ENCODE measurements at places on chromosomes 3 and 15.

GRCh38 chr3:25448750-25449692 lies 21.0 kb downstream of the RARB start:
- DNase-seq = no peak

DNA sequence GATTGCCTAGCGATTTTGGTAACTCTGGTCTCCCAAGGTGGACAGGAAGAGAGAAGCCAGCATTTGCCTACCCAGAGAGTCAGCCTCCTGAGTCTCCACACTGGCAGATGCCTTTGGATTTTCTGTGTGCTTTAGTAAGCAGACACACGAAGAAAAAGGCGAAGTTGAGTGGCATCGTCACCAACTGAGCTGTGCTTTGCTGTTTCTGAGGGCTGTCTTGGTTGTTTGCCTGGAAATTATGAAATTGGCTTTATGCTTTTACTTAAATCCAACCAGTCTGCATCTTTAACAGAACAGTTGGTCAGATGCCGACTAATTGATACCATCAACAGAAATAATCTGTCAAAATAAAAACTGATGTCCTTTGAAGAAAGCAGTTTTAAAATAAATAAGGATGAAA lies 56.0 kb downstream of the CACNA2D3 start:
- no peak for DNase-seq

DNA sequence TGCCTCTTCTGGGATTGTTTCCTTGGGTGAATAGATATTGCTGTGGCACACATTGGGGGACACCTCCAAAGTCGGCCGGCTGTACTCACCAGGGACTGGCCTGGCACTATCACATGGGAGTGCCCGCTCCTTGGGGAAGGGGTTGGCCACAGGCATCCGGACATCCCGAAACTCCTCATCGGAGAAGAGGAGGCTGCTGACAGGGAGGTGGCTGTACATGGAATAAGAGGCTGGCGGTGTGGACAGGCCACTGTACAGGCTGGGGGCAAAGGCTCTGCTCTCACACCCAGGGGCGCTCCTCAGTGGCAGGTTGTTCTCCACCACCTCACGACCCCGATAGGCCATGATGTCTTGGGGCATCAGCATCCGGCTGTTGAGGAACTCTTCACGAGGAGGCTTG lies 15.7 kb downstream of the BCL6 start:
- DNase-seq = no peak

GRCh38 chr15:40914486-40914885 lies 14.7 kb upstream of the DLL4 start:
- DNase-seq = no peak

- DNase-seq = no peak
Observed at GRCh38 chr3:101932326-101933068, 83.2 kb downstream of the NFKBIZ start.

GRCh38 chr15:38263996-38264395 lies 11.4 kb downstream of the SPRED1 start:
- DNase-seq = no peak

DNA sequence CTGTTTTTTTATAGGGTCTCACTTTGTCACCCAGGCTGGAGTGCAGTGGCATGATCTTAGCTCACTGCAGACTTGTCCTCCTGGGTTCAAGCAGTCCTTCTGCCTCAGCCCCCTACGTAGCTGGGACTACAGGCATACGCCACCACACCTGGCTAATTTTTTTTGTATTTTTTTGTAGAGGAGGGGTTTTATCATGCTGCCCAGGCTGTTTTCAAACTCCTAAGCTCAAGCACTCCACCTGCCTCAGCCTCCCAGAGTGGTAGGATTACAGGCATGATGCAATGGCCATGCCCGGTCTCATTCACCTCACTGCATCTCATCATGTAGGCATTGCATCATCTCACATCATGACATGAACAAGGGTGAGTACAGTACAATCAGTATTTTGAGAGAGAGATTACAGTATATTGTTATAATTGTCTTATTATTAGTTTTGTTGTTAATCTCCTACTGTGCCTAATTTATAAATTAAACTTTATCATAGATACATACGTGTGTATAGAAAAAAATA lies 74.3 kb upstream of the EOMES start:
- no peak for DNase-seq

- no peak for DNase-seq
Observed at GRCh38 chr3:70824773-70825172, 512.3 kb upstream of the MDFIC2 start.

- DNase-seq = no peak
Observed at GRCh38 chr3:16545413-16546185, 32.1 kb upstream of the RFTN1 start.

- no peak for DNase-seq
Observed at GRCh38 chr3:190345027-190345821, 23.0 kb upstream of the CLDN1 start.

DNA sequence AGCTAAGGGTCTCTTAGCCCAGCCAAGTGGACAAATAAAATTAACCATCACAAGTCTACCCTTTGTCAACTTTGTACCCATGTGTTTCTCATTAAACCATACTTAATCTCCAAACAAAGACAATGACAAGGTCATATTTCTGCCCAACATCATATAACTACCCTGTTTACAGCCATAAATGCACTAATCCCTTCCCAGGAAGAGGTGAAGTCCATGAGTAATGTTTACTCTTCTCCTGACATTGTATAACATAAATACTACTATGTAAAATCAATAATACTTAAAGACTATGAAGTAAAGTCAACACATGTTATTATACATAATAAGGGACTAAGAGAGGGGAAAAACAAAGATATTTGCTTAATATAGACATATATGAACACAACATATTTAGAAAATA lies 38.5 kb upstream of the FAN1 start:
- DNase-seq = no peak

- no peak for DNase-seq
Observed at GRCh38 chr15:70212963-70213315, 115.2 kb upstream of the TLE3 start.

GRCh38 chr3:112056451-112056929 lies 22.0 kb downstream of the TMPRSS7 start:
- DNase-seq = no peak

DNA sequence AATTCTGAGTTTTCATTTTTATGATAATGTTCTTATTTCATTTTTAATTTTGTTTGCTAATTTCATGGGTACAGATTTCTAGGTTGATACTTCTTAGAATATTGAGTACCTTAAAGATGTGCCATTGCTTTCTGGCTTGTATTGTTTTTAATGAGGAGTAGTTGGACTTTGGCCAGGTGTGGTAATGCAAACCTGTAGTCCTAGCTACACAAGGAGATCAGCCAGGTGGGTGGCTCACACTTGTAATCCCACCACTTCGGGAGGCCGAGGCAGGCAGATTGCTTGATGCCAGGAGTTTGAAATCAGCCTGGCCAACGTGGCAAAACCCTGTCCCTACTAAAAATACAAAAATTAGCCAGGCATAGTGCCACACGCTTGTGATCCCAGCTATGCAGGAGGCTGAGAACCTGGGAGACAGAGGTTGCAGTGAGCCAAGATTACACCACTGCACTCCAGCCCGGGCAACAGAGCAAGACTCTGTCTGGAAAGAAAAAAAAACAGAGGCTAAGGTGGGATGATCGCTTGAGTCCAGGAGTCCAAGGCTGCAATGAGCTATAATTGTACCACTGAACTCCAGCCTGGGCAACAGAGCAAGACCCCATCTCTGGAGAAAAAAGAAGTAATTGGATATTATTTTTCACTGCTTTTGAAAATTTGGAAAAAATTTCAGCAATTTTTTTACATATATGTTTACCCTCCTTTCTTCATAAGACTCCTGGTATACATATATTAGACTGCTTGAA lies 198.0 kb downstream of the ALCAM start:
- no peak for DNase-seq

- no peak for DNase-seq
Observed at GRCh38 chr15:27656296-27656987, 442.7 kb downstream of the OCA2 start.

DNA sequence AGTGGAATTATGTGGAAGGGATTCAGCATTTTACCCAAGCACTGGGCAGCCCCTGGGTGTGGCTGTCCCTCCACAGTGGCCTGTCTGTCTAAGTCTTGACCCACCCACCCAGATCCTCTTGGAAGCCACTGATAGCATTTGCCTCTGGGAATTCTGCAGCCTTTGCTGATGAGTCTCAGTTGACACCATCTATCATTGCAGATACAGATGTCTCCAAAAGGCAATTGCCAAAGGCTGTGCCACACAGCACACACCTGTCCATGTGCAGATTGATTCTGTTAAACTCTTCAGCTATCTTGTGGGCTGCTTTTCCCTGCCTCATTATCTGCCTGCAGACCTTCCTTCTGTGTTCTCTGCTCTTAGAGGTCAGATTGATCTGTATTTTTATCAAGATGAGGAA lies 18.1 kb downstream of the CX3CR1 start:
- no peak for DNase-seq

GRCh38 chr3:12442654-12443501 lies 41.4 kb upstream of the TSEN2 start:
- DNase-seq = no peak

DNA sequence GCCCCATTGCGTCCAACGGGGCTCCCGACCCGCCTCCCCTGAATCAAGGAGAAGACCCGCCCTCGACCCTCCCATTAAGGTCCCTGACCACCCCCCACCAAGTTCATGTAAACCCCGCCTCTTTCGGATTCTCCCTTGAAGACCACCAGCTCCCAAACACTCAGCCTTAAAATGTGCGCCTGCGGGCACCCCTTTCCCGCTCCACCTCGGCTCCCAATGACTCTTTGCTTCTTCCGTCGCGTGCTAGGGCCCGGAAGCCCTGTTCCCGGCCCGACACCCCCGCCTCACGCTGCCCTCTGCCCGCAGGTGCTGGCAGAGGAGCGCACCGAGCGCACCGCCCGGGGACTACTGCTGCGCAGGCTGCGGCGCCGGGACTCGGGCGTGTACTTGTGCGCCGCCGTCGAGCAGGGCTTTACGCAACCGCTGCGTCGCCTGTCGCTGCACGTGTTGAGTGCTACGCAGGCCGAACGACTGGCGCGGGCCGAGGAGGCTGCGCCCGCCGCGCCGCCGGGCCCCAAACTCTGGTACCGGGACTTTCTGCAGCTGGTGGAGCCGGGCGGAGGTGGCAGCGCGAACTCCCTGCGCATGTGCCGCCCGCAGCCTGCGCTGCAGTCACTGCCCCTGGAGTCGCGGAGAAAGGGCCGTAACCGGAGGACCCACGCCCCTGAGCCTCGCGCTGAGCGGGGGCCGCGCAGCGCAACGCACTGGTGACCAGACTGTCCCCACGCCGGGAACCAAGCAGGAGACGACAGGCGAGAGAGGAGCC lies 2.7 kb upstream of the LSMEM2 start:
- DNase-seq = no peak

- DNase-seq = no peak
Observed at GRCh38 chr15:92670621-92671020, 15.0 kb upstream of the FAM174B start.

GRCh38 chr3:111907151-111907550 lies 48.1 kb downstream of the PHLDB2 start:
- no peak for DNase-seq

- peak; percentile 72 for DNase-seq
Observed at GRCh38 chr3:195895861-195896360, 12.4 kb downstream of the TNK2 start.

DNA sequence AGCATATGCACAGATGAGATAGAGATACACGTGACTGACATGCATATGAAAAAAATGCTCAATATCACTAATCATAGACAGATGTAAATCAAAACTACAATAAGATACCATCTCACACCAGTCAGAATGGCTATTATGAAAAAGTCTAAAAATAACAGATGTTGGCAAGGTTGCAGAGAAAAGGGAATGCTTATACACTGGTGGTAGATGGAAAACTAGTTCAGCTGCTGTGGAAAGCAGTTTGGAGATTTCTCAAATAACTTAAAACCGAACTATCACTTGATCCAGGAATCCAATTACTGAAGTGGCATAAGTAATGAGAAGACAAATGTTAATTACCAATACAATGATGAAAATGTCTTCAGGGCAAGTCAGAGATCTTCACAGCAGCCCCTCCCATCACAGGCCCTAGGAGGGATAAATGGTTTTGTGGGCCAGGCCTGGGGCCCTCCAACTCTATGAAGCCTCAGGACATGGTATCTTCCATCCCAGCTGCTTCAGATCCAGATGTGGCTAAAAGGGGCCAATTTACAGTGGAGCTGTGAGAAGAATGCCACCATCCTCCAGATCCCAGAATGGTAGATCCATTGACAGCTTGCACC lies 71.4 kb upstream of the PLSCR4 start:
- DNase-seq = no peak

- DNase-seq = peak; percentile 45
Observed at GRCh38 chr3:188309437-188310269, 155.7 kb downstream of the LPP start.

GRCh38 chr3:196686436-196686835 lies 25.6 kb downstream of the CEP19 start:
- no peak for DNase-seq

GRCh38 chr3:31777092-31777491 lies 204.0 kb downstream of the OSBPL10 start:
- no peak for DNase-seq

DNA sequence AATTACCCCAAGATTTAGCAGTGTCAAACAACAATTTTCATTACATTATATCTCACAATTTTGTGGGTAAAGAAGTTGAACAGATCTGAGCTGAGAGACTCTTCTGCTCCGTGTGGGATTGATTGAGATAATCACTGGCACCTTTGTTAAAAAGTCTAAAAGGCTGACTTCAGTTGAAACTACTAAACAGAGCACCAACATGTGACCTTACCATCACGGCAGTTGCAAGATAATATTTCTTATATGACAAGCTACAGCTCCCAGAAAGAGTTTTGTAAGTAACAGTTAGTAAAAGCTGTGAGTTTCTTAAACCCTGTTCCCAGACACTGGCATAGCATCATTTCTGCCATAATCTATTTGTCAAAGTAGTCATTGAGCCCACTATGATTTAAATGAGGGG lies 25.0 kb downstream of the CGGBP1 start:
- DNase-seq = no peak

- no peak for DNase-seq
Observed at GRCh38 chr3:42680806-42681205, 4.5 kb upstream of the KLHL40 start.

- no peak for DNase-seq
Observed at GRCh38 chr3:55579496-55579895, 92.4 kb upstream of the WNT5A start.

GRCh38 chr3:72161881-72162595 lies 377.1 kb upstream of the PROK2 start:
- no peak for DNase-seq

- no peak for DNase-seq
Observed at GRCh38 chr3:59877263-59878037, 827.6 kb upstream of the CFAP20DC start.

Measured in GM10248 (cell line).